AG10803 (cell line): ENCODE measurements at places on chromosomes 4 and X.
A peak's percentile ranks its signal among the peaks of the same experiment; 100 is the strongest.

DNA sequence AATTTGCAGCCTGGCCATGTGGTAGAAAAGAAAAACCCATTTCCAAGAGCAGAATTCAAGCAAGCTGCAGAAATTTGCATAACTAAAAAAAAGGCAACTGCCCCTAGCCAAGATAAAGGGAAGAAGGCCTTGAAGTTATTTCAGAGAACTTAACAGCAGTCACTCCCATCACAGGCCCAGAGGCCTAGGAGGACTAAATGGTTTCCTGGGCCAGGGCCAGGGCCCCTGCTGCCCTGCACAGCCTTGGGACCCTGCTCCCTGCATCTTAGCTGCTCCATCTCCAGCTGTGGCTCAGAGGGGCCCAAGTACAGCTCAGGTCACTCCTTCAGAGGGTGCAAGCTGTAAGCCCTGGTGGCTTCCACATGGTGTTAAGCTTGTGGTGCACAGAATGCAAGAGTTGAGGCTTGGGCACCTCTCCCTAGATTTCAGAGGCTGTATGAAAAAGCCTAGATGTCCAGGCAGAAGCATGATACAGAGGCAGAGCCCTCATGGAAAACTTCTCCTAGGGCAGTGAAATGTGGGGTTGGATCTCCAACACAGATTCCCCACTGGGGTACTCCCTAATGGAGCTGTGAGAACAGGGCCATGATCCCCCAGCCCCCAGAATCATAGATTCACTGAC, 6.7 kb upstream of the MID2 start:
- DNase-seq: no peak

- DNase-seq: no peak
Observed at GRCh38 chr4:89172865-89173264, 61.5 kb downstream of the TIGD2 start.

DNA sequence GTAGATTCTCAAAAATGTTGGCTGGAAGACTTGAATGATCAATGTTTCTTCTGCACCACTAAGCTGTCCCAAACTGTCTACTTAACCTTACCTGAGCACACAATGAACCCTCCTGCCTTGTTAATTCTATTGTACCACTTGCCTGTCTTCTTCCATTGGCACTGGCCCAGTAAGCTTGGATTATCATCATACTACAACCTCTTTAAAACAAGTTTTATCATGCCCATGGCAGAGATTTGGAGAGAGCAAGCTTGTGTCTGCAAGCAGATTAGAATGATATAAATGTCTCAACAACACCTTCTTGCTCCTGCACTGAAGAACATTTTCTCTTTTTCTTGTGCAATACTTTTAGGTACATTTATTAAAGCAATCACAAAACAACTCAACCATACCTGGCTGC, 74.0 kb upstream of the VMA21 start:
- no peak for DNase-seq

DNA sequence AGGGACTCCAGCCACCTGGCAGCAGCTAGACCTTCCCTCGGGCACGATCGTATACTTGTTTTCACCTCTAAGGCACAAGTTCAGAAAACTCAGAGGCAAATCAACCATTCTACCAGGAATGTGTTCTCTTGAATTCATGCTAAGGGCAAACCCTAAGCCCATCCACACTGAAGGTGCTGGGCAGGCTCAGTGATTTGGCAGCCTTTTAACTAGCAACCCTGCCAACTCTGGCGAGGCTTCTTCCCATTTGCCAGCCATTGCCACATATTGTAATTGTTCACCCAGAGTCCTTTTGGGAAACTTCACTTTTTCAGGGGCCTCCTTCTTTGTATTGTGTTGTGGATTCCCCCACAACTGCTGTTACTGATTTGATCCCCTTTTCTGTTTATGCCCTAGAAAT, 298.6 kb upstream of the LDB2 start:
- DNase-seq: no peak

GRCh38 chrX:119605464-119606279, 552 bp downstream of the NKRF start:
- no peak for DNase-seq

DNA sequence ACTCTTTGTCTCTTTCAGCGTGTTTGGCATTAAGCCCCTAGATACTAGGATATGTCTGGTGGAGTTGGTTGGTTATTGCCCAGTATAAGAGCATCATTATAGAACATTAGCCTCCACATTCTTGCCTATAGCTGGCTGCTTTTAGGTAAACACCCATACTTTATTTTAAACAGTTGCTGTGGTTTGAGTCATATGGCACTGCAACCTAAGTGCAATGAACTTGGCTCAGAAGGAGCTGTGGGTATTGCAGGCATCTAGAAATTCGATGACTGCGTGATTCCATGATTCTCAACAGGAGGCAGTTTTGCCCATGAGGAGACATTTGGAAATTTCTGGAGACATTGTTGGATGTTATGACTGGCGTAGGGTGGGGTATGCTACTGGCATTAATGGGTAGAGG, 49.5 kb downstream of the DCLK2 start:
- no peak for DNase-seq

DNA sequence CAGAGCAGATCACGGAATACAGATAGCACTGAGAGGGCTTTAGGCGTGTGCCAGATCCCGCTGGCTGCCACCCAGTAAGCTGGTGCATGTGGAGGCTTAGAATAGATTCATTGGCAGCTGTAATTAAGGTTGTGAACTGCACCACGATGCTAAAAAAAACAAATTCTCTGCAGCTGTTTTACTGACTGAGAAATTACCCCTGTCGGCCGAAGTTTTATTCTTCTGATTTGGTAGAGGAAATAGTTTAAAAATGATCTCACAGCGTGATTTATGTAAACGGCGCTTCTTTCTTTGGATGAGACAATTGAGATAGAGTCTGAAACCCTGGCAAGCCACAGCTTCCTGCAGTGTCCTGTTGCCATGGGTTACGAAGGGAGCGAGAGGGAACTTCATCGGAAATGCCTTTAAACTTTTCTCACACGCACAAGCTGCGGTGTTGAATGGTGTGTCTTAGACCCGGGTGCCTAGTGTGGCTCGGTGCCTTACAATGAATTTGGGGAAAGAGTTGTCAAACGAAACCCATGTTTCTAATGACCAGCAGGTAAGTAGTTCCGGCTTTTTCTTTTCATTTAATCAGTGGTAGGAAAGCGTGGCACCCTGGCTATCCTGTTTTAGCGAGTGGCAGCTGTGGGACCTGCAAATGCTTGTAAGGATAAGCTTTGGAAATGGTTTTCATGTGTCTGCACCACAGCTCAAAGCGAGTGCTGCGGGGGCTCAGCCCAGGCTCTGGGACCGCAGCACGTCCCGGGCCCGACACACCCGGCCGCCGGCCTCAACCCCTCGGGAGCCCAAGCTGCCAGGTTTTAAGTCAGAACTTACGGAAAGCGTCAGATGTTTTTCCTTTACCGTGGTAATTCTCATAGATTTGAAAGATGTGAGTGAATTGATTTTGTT, 71.7 kb upstream of the HGFAC start:
- peak; percentile 95 for DNase-seq

DNA sequence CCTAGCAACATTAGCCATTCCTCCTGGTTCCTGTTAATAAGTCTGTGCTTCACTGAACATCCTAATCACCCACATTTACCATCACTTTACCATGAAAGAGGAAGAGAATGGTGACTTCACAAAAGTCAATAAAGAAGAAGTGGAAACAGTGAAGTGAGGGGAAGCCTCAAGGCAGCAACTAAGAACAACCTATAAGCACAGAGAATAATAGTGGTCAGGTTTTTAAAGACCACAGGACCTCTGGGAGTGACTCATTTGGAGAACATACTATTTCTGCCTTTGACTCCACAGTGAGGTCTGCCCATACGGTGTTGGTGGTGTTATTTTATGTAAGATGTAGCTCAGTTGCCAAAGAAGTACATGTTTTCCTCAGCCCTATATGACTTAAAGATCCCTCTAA, 86.0 kb upstream of the TET2 start:
- no peak for DNase-seq

- DNase-seq: peak; percentile 33
Observed at GRCh38 chr4:101020956-101021355, 326.4 kb downstream of the PPP3CA start.

DNA sequence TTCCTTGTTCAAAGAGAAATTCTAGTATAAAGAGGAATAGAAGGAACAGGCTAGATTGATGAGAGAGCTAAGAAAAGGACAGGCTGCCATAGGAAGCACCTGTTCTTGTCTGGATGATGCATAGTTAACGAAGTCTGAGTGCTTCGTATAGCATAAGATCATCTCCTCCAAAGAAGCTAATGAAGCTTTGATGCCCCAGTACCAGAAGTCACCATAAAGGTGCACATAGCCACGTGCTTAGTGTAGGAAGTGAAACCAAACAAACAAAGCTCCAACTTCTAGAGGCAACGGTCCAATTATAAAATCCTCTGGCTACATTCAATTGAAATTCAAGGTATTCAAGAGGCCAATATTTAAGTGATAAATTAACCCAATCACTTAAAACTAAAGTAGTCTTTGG, 31.0 kb downstream of the AFAP1 start:
- no peak for DNase-seq

DNA sequence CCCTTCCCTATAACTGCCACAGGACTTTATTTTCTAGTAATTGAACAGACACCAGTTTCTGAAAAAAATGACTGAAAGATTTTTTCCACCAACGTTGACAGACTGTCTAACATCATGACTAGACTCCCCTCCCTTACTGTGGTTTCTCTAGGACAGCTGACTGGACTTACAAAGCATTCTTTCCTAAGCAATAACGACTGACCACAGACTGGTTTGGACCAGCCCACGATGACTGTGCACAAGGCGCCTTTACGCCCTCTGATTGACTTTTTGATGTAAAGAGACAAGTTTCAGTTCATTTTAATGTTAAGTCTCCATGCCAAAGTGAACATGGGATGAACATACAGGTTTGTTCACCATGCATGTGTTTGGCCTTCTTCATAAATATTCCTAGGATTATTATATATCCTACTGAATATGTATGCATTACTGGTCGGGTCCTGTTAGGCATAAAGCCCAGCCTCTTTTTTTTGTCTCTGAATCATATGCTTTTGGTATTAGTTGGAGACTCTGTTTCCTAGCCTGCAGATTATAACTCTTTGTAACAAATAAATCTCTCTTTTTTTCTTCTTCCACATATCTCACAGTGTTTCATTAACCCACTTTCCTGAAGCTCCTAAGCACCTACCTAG, 50.5 kb upstream of the UGT2B4 start:
- DNase-seq: no peak

GRCh38 chr4:127469959-127470809, 162.6 kb upstream of the INTU start:
- DNase-seq: no peak

DNA sequence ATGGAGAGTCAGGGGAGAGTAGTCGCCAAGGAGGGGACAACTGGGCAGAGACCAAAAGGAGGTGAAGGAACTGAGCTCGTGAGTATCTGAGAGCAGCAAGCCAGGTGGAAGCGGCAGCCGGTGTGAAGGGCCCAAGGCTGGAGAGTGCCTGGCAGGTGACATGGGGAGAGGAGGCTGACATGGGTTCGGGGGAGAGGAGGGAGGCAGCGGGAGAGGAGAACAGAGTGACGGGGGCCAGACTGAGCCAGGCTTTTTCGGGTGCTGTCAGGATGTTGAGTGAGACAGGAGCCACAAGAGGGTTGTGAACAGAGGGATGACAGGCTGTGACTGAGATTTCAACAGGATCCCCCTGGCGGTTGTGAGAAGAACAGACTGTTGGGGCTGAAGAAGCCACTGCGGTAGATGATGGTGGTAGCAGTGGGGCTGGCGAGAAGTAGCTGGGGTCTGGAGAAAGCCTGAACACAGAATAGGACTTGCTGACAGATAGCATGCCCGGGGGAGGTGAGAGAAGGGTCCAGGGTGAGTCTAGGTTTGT, 5.7 kb downstream of the ELK1 start:
- peak; percentile 31 for DNase-seq

GRCh38 chrX:31656013-31656412, 584.2 kb upstream of the FTHL17 start:
- peak; percentile 0 for DNase-seq

DNA sequence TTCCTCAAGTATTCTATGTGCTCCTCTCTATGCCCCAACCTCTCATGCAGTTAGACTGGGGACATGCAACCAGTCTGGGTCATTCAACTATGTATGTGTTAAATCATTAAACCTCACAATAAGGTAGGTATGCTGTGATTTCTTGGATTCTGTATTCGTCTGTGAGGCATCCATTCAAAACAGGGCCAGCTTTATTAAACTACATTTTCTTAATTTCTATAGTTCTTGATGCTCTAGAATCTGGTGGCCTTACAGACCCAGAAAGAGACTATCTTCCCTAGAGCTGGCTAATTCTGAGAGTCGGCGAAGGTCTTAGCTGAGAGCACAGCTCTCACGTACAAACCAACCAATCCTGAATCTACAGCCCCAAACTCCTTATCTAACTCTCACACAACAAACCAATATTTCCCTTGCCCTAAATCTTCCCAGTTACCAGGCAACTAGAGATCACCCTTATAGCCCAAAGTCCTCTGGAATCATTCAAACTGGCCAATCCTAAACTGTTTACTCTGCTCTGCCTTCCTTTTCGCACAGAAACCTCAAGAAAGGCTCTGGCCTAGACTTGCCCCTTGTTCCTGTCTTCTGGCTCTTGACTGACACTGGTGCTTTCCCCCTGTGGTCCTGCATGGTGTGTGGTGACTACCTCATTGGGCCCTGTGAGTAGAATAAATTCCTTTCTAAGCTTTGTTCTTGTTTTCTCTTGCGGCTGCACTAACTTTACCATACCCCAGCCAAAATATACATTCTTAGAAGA, 203.5 kb upstream of the TET2 start:
- no peak for DNase-seq

DNA sequence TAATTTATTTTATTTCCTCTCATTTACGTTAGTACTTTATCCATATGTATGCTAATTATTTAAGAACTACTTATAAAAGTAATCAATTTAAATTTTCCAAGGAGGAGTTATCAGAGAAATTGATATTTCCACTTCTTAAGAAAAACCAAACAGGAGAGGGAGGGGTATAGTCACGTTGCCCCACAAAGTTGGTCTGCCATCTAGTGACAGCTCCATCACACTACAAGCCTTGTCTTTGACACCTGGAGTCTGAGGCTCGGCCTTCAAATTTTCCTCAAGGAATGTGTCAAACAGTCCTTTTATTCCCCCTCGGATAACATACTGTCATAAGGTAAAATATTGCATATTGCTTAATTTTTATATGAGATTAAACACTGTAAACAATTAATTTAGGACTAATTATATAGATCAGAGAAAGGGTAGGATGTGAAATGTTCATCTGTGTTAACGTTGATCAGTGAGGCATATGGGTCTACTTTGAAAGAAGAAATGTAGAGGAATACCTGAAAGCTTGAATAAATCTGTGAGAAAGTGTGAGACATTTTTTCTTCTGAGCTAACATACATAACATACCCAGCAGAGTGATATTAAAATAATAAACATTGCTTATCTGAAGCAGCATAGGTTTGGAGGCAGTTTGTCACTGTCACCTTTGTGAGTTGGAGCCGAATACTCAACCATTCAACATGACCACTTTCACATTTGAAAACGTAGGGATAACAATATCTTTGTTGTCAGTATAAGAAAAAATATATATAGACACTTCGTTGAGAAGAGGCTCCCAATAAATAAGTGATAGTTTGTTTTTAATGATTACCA, 114.4 kb downstream of the GLRA3 start:
- DNase-seq: peak; percentile 56

DNA sequence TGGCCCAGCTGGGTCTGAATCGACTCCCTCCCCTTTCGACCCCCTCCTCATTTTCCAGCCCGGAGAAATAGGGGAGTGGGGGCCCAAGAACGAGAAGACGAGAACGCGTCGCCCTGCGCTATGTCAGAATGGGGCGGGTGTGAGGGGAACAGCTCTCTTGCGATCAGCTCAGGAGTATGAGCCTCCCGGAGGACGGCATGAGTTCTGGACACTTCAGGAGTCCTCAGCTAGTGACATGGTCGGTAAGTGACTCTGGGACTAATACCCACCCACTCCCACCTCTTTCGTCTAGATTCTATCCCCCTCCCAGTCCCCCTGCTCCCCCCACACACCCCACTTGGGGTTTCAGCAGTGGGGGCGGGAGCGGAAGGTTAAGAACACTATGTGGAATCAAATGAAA, 944 bp downstream of the KLF8 start:
- no peak for DNase-seq
